NCI-H748 treated with DMSO at 0.1 percent for 48 hours (cell line): ENCODE measurements at places on chromosomes 5 and 9.
A peak's percentile ranks its signal among the peaks of the same experiment; 100 is the strongest.

DNA sequence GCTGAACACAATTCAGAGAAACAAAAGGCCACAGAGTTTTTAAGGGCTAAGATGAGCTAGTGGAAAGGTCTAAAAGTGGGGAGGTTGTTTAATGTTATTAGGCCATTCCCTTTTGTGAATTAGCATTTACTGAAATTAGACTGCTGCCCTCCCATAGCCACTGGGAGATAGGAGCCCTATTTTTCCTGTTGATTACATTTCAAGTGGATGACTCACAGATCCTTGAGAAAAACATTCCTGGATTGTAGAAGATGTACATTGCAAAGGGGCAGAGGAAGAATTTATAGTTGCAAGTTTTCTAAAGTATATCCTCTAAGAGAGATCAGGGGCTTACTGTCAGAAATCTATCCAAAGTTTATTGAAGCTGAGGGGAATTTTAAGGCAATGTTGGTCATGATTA, 367.1 kb upstream of the IZUMO3 start:
- DNase-seq: no peak

DNA sequence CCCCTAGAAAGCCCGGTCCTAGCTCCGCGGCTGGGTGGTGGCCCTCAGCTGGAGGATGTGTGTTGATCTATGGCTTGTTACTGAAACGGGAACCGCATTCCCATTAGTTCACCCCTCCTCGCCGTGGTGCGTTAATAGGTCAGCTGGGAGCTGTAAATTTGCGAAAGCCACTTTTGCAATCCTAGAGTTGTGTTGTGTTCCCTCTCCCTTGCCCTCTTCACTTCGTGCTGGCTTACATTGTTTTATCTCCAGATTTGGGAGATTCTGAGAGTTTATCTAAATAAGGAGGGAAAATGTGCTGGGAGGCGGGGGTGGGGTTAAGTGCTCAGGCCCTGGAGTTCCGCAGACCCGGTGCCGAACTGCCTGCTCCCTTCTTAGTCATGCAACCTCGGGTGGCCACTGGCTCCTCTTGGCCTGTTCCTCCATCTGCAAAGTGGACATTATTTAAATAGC, 62.8 kb downstream of the HMCN2 start:
- DNase-seq: no peak

GRCh38 chr5:173573126-173573960, 43.1 kb downstream of the BOD1 start:
- peak; percentile 39 for DNase-seq

- DNase-seq: no peak
These were observed 98.5 kb downstream of the ADAMTS12 start for GRCh38 chr5:33793276-33793675.

- no peak for DNase-seq
These were observed 161.3 kb upstream of the DAPK1 start for GRCh38 chr9:87336407-87336806.

GRCh38 chr5:76607353-76607871, 15.8 kb downstream of the F2RL2 start:
- DNase-seq: no peak

- DNase-seq: no peak
These were observed 26.2 kb upstream of the ZNF608 start for GRCh38 chr5:124772457-124773200.

DNA sequence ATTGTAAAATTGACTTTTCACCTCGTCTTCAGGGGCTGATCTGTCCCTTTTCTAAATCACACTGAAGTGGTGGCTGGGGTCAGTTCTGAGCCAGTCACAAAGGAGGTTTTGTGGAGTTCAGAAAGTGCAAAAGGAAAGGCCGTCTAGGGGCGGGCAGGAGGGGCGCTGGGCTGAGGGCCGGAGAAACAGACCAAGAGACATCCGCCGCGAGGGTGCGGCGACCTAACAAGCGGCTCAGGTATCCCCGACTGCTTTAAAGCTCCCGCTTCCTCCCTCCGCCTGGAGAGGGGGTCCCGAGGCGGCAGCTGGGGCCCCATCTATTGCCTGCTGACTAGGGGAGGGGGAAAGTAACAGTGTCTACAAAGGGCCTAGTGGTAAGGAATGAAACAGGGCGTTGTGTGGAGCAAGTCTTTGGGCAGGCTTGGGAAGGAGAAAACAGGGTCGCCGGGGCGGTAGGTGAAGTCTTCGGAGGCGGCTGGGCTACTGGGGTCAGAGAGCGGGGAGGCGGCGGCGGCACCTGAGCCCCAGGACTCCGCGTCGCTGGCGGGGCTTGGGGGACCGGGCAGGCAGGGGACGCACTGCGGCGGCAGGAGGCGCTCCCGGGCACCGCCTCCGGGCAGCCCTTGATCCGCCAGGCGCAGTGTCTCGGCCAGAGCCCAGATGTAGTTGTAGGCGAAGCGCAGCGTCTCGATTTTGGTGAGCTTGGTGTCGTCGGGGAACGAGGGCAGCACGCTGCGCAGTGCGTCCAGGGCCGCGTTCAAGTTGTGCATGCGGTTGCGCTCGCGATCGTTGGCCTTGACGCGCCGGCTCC, 950 bp downstream of the NEUROG1 start:
- DNase-seq: no peak

GRCh38 chr5:96258692-96259091, 174.4 kb downstream of the PCSK1 start:
- no peak for DNase-seq

DNA sequence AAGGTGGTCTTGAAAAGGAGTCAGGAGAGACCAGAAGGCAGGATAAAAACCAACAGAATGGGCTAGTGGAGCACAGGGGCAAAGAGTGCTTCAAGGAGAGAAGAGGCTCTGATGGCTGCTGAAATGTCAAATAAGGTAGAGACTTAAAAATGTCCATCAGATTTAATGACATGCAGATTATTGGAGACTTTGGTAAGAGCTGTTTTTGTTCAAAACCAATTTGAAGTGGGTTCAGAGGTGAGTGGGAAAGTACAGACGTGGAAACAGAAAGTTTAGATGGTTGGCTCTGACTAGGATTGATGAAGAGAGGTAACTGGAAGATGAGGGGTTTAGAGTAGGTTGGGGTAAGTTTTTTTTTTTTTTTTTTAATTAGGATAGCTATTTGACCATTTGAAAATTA, 14.1 kb downstream of the SLC25A46 start:
- DNase-seq: no peak

DNA sequence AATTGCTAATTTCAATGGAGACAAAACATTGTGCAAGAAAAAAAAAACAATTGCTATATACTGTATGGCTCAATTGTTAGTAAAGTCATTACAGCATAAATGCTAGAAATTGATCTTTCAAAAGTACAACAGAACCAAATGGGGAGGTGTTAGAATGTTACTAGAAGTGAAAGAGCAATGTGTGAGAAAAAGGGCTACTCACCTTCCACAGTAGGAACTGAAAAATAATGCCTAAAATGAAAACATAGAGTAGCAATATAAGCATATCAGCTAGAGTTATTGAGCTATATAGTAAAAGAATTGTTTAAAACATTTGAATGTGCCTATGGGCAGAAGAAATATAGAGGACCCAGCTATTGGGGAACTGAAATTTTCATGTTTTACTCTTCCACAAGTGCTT, 10.9 kb upstream of the RXFP3 start:
- DNase-seq: no peak

DNA sequence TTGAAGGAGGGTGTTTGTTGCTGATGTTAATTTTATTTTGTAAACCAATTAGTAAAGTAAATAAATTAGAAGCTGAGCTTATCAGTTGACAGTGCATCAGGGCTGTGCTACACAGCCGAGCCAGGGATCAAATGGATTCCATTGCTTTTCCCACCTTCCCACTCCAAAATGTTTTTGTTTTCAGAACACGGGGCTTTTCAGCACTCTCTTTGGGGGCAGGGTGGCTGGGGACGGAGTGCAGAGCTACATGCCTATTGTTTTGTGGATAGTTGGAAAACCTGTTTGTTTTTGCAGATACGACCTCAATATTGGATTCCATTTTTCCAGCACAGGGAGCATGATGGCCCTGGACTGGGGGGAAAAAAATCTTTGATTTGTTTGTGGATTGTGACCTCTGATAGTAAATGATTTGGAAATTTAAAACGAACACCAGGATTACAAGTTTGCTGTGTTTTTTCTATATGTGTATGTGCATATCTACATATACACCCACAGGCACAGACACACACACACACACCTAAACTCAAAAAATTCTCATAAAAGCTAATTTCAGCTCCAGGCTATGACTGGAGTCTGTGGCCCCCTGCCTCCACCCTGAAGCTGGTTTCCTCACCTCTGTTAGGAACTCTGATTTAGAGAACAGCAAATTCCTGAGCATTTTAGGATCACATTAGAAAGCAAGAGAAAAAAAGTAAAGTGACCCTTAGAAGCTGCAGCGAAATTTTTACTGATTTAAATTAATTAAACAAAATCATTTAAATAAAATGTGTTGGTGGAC, 371.7 kb upstream of the IRX2 start:
- DNase-seq: no peak

DNA sequence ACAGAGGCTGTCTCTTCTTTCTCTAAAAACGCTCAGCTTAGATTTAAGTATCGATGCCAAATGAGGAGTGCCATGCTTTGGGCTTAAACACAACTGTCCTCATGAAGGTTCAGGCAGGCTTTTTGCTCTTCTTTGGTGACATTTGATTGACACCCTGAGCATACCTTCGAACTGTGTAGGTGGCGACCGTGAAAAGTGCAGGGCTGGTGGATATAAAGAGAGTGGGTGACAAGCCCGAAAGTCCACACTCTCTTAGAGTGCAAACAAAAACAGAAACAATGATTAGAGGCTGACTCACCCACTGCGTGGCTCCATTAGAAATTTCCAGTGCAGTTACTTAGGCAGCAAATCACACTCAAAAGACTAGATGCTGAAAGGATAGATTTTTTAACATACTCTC, 141.7 kb downstream of the SYK start:
- no peak for DNase-seq

- DNase-seq: no peak
These were observed 10.6 kb downstream of the SPINK4 start for GRCh38 chr9:33250458-33250995.

DNA sequence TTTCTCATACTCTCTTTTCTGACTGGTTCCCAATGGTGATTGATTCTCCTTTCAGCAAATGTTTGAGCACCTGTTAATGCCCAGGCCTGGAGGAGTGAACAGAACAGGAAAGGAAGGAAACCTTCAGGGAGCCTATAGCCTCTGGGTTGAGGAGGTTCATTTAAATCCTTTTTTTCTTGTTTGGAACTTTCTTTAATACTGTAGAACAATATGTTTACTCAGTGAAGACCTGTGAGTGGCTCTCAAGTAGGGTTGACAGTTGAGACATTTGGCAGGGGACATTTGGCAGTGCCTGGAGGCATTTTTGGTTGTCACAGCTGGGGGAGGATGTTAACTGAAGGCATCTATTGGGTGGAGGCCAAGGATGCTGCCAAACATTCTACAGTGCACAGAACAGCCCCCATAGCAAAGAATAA, 6.1 kb upstream of the FAM120AOS start:
- DNase-seq: no peak

- DNase-seq: no peak
These were observed 17.5 kb downstream of the UBE2QL1 start for GRCh38 chr5:6465831-6466790.

DNA sequence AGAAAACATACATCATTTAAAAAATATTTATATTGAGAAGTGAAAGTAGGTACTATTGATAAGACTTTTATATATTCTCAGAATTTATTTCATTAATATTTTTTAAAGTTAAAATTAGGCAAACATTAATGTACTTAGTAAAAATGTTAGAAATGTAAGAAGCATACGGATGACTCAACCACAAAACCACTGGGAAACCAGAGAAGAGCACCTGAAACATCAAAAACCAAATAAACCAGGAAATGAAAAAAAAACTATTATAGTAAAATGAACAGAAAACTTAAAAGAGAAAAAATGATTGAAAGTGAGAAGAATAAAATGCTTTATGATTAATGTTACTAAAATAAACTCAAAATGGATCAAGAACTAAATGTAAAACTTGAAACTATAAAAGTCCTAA, 233.2 kb upstream of the DAB2 start:
- no peak for DNase-seq

DNA sequence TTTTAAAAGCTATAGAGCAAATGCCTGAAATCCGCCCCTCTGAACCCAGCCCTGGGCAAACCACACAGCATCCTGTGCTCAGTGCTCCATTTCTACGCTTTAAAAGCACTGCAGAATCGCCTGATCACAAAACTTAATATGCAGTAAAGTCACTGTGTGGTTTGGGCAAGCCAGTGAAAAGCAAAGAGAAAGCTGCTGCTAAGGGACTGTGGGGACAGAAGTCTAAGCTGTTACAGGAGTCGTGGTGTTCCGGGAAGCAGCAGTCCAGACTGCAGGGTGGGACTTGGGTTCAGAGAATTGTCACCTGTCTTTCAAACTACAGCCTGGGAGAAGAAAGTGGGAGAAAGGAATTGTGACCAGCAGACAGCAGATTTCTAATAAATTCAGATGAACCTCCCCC, 8.2 kb downstream of the RAPGEF1 start:
- no peak for DNase-seq

- no peak for DNase-seq
These were observed 141.6 kb downstream of the SLC25A46 start for GRCh38 chr5:110880413-110880812.

- no peak for DNase-seq
These were observed 21.7 kb upstream of the SUB1 start for GRCh38 chr5:32563614-32564013.

DNA sequence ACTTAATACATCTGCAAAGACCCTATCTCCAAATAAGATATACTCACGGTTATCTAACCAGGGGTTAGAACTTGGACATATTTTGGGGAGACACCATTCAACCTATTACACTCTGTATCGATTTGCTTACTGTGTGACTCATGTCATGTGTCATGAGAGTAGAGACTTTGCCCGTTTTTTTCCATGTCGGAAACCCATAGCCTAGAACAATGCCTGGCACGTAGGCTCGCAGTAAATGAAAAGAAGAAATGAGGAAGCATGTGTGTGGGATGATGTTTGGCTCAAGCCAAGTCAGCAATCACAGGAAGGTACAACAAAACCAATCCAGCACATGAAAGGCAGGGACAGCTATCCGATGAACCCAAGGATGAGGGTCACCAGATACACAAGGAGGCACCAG, 94.6 kb upstream of the DNAH5 start:
- no peak for DNase-seq

DNA sequence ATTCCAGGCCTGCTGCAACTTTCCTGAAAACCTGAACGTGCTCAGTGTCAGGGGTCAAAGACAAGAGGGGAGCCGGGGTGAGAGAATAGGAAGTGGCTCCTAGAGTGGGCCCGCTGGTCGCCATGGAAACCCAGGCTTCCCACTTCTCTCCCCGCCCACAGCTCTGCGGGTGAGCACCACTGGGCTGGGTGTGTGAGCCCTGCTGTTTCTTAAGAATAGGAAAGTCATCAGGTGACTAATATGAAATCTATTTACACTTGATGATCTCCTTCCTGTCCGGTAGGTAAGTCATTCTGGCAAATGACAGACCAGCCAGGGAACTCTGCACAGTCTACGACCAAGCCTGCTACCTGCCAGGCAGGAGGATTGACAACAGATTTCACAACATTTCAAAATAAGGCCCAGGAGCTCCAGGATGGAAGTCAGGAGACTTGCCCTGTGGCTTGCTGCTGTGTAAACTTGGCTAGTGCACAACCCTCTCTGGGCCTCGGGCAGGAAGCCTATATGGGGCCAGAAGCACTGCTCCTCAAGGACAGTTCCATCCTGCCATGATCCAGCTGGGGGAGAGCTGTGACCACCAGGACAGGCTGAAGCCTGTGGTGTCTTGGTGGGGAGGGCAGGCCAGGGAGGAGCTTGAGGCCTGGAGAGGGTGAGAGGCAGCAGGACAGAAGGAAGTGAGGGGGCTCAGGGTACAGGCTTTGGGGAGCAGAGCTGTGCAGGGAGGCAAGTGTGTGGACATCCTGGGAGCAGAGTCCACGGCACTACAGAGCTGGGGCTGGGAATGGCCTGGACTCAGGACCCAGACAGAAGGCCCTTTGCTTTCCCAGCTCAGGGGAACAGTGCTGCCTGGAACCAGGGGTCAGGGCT, 60.6 kb downstream of the SHB start:
- DNase-seq: peak; percentile 26

- DNase-seq: no peak
These were observed 8.7 kb downstream of the APTX start for GRCh38 chr9:32992595-32993238.
